Mammary microvascular endothelial cell (primary cell): ENCODE measurements at places on chromosomes 2 and 18. TPM values are rescaled to one million over a fixed set of nuclear protein-coding genes. Genes with fewer than 3 reads are reported as not detected.

The DSG1 gene
- total RNA-seq, result not detected in 2 replicates

The DNAJC5G gene
- total RNA-seq, result not detected in 2 replicates

The ITM2C gene
- 1.9 and 3.2 TPM in 2 replicates for total RNA-seq

The RIT2 gene
- not detected in 2 replicates for total RNA-seq

The ABCG8 gene
- total RNA-seq, result not detected in 2 replicates

The CHRNA1 gene
- total RNA-seq, result 0.07 and 0.10 TPM in 2 replicates

The TMEM178A gene
- total RNA-seq, result not detected in 2 replicates

The ICOS gene
- total RNA-seq, result not detected in 2 replicates

The SPEG gene
- total RNA-seq, result 0.05 TPM in 1 of 2 replicates, not detected in the other

The UXS1 gene
- 29.0 and 47.8 TPM in 2 replicates for total RNA-seq

The C1GALT1C1L gene
- not detected in 2 replicates for total RNA-seq

The SLC4A5 gene
- total RNA-seq, result 0.05 and 0.07 TPM in 2 replicates

The SLC19A3 gene
- total RNA-seq, result not detected in 2 replicates

The CHRNG gene
- not detected in 2 replicates for total RNA-seq

The GLB1L gene
- total RNA-seq, result 4.5 and 7.5 TPM in 2 replicates

The SCN3A gene
- 0.98 and 2.1 TPM in 2 replicates for total RNA-seq

The NOSTRIN gene
- total RNA-seq, result 11.0 and 14.2 TPM in 2 replicates

The GRB14 gene
- 0.33 and 2.6 TPM in 2 replicates for total RNA-seq

The TRIM43B gene
- total RNA-seq, result 0.27 TPM in 1 of 2 replicates, not detected in the other

The VIT gene
- not detected in 2 replicates for total RNA-seq

The KCNJ3 gene
- total RNA-seq, result not detected in 2 replicates

The AQP4 gene
- total RNA-seq, result not detected in 2 replicates

The NTSR2 gene
- total RNA-seq, result not detected in 2 replicates

The LOXHD1 gene
- total RNA-seq, result not detected in 2 replicates

The NXPH2 gene
- total RNA-seq, result not detected in 2 replicates

The LAMA1 gene
- total RNA-seq, result 0.25 and 0.27 TPM in 2 replicates

The SCYGR4 gene
- total RNA-seq, result not detected in 2 replicates

The NEB gene
- 0.20 and 0.30 TPM in 2 replicates for total RNA-seq

The APOB gene
- under 0.01 TPM in 2 replicates for total RNA-seq
